ENCODE measurements at places on chromosomes 3 and 15.

DNA sequence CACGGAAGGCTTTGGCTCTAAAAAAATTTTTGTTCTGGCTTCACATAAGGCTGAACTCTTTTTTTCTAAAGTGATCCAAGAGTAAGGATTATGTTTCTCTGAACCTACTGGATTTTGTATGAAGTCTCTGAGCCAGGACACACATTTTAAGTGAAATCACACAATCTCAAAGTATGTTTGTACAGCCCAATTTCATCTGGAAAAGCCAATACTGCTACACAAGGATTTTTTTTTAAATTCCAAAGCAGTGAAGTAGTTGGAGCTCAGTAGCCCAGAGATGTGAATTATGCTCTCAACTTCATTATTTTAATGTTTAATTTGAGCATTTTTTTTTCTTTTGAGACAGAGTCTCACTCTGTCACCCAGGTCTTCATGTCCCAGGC is 243.9 kb downstream of the FAM43A start:
- no peak for DNase-seq

- DNase-seq: no peak
Observed at GRCh38 chr15:74868059-74868458, 5.1 kb downstream of the SCAMP2 start.

GRCh38 chr3:126051741-126052140 is 32.2 kb downstream of the SLC41A3 start:
- DNase-seq: no peak

DNA sequence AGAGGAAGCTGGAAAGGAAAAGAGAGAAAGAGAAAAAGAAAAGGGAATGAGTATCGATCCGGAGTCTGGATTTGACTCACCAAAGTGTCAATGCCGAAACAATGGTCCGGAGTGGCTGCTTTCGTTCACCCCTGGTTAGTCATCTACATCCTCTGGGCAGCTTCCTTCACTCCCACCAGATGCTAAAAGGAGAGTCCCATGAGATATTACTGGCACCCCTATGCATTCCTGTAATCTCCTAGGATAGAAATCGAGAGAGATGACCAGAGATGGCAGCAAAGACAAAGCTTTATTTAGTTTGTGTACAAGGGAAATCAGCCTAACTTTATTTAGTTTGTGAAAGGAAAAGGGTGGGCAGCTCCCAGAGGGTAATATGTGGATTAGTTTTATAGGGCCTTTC is 622.2 kb downstream of the ZPLD1 start:
- DNase-seq: no peak
